Prostate gland (tissue), 2 donors: ENCODE measurements at places on chromosomes 5 and 9. TPM values are rescaled to one million over a fixed set of nuclear protein-coding genes. Genes with fewer than 3 reads are reported as not detected.
A peak's percentile ranks its signal among the peaks of the same experiment; 100 is the strongest.

Gene SH3RF2
- total RNA-seq = 43.9 TPM

Gene SAPCD2
- 7.2 TPM for total RNA-seq

Gene RAB3C
- total RNA-seq = 0.45 TPM

Gene LEAP2
- 0.32 TPM for total RNA-seq

Gene TRIM7
- 6.4 TPM for total RNA-seq

Gene TLX3
- not detected for total RNA-seq

DNA sequence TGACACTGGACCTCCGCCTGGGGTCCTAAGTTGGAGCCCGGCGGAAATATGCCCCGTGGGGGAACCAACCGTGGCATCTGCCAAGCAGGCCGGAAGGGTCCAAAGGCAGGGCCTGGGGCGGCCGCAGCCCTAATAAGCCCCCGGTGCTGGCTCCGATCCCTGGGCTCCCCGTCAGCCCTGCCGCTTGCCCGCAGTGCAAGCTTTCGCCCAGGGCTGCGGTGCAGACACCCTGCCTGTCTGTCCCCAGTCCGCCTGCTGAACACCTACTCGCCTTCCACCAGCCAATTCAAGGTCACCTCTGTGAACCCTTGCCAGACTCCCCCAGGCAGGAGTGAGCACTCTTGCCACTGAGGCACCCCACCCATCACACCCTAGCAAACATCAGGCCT lies 502 bp upstream of the PTGR1 start:
- no peak for DNase-seq
- H3K27ac ChIP-seq = peak overlapping the region; percentile 90
- H3K4me1 ChIP-seq = no peaks in the 10 kb centered on the region
- no peaks in the 10 kb centered on the region for H3K36me3 ChIP-seq
- peak overlapping the region; percentile 74 for H3K4me3 ChIP-seq

- no peaks in the 10 kb centered on the region for H3K27me3 ChIP-seq
- no peak overlapping the region for H3K27ac ChIP-seq
- DNase-seq = peak; percentile 47
- no peaks in the 10 kb centered on the region for H3K4me1 ChIP-seq
- H3K36me3 ChIP-seq = no peaks in the 10 kb centered on the region
These were observed 298.4 kb downstream of the TLE1 start for GRCh38 chr9:81390792-81391456.

- H3K27me3 ChIP-seq = no peaks in the 10 kb centered on the region
- no peak for DNase-seq
- H3K36me3 ChIP-seq = no peaks in the 10 kb centered on the region
These were observed 276.3 kb downstream of the EPB41L4A start for GRCh38 chr5:112142769-112143270.

- H3K27ac ChIP-seq = no peak overlapping the region
- no peaks in the 10 kb centered on the region for H3K36me3 ChIP-seq
- no peak overlapping the region for H3K4me3 ChIP-seq
- no peaks in the 10 kb centered on the region for H3K4me1 ChIP-seq
- no peak for DNase-seq
These were observed 28.2 kb downstream of the CATSPER3 start for GRCh38 chr5:134995850-134996402.

DNA sequence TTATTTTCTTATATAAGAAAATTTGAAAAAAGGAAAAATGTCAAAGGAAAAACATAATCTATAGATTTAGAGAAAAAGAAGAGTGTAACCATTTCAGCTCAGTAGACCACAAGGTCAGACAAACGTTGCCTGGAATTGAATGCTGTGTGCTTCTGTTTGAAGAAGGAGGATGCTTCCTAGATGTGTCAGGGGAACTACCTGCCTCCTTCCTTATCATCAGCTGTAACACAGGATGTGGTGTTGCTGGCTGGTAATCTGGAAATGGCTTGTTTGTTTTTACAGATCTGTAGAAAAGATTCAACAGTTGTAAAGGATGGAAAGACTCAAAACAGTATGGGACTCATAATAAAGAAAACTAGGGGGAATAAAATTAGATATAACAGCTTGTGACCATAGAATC lies 160.7 kb upstream of the MEF2C start:
- no peak for DNase-seq
- no peaks in the 10 kb centered on the region for H3K36me3 ChIP-seq
- H3K4me3 ChIP-seq = no peak overlapping the region
- no peaks in the 10 kb centered on the region for H3K27me3 ChIP-seq

- no peaks in the 10 kb centered on the region for H3K36me3 ChIP-seq
- no peak overlapping the region for H3K27ac ChIP-seq
- DNase-seq = no peak
- H3K27me3 ChIP-seq = no peaks in the 10 kb centered on the region
- H3K4me1 ChIP-seq = no peaks in the 10 kb centered on the region
- H3K4me3 ChIP-seq = no peak overlapping the region
These were observed 69.2 kb upstream of the PALM2AKAP2 start for GRCh38 chr9:109710830-109711229.

- H3K4me1 ChIP-seq = peaks cover 4% of the 10 kb centered on the region
- no peaks in the 10 kb centered on the region for H3K36me3 ChIP-seq
- peak overlapping the region; percentile 25 for H3K27ac ChIP-seq
- no peaks in the 10 kb centered on the region for H3K27me3 ChIP-seq
- DNase-seq = peak; percentile 75
These were observed 8.2 kb upstream of the AGPAT2 start for GRCh38 chr9:136695435-136695895.

- H3K4me3 ChIP-seq = no peak overlapping the region
- H3K27ac ChIP-seq = no peak overlapping the region
- no peaks in the 10 kb centered on the region for H3K4me1 ChIP-seq
These were observed 232.2 kb upstream of the KLF4 start for GRCh38 chr9:107721705-107722245.

DNA sequence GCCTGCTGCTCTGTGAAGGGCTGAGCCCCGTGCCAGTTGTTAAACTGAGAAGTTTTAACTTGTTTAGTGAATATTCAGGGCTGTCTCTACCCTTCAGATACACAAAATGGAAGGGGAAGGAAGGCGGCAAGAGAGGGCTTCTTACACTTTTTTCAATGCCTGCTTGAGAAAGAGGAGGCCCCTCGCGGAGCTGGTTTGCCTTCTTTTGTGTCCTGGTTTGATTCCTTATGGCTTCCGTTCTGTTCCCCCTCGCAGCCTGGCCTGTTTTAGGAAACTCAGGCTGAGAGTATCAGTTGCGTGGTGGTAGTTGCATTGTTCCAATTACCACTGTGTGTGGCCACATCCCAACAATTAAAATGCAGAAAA lies 1.0 kb downstream of the FAM53C start:
- H3K27me3 ChIP-seq = no peaks in the 10 kb centered on the region
- H3K27ac ChIP-seq = peak overlapping the region; percentile 98
- peak overlapping the region; percentile 73 for H3K4me3 ChIP-seq
- H3K4me1 ChIP-seq = peaks cover 5% of the 10 kb centered on the region

DNA sequence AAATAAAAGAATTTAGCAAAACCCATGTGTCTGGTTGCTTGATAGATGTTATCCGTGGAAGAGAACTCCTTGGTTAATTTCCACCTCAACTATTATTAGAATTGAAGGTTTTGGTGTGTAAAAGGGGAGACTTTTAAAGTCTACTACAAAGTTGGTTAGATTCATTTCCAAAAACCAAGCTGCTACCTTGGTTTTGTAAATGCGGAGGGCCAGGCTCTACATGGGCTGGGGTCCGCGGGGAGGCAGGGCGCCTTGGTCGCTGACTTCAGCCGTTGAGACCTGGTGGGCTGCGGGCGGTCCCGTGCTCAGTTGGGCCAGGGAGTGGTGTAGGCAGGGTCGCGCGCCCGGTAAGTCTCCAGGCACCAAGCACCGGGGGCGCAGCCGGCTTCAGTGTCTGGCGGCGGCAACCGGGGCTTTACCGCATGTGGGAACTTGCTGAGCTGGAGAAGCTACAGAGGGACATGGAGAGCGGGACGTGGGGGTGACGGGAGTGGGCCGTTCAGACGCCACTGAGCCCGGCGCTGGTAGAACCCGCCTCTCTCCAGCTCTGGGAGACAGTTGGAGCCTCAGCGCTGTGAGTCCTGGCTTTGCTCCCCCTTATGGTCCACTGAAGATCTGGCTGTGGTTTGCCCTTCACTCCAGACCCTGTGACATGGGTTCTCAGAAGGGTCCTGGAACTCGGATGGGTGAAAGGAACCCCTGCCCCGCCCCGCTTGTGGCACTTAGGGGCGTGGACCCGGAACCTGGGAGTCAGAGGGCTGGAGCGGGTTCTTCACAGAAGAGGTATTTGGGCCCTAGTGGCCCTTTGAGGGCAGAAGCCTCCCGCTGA lies 11.8 kb downstream of the NR2F1 start:
- H3K36me3 ChIP-seq = no peaks in the 10 kb centered on the region
- peaks cover 23% of the 10 kb centered on the region for H3K27me3 ChIP-seq
- peak overlapping the region; percentile 66 for H3K27ac ChIP-seq
- no peak for DNase-seq
- no peak overlapping the region for H3K4me3 ChIP-seq

- DNase-seq = no peak
- no peaks in the 10 kb centered on the region for H3K27me3 ChIP-seq
- no peak overlapping the region for H3K4me3 ChIP-seq
- peaks cover 28% of the 10 kb centered on the region for H3K4me1 ChIP-seq
These were observed 184.9 kb upstream of the IL12B start for GRCh38 chr5:159515197-159515596.

DNA sequence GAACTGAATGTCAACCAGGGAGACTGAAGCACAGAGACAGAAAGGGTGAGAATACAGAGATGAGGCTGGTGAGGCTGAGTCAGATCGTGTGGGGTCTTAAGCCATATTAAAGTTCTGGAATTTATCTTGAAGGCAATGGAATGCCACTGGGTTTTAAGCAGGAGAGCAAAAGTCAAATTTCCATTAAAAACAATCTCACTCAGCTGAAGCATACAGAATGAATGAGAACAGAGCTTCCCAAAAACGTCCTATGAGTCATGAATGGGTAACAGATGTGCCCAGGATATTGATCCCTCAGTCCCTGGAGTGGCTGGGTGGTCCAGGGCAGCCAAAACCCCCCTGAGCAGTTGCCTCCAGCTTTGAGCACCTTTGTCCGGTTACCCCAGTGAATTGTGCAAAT lies 44.9 kb downstream of the PFDN1 start:
- no peak for DNase-seq
- H3K27ac ChIP-seq = no peak overlapping the region
- H3K36me3 ChIP-seq = no peaks in the 10 kb centered on the region
- H3K27me3 ChIP-seq = no peaks in the 10 kb centered on the region
- peaks cover 8% of the 10 kb centered on the region for H3K4me1 ChIP-seq

- H3K4me3 ChIP-seq = peak within 1 kb of the TSS; percentile 57
- H3K27me3 ChIP-seq = no peaks in the 10 kb centered on the region
- no peaks in the 10 kb centered on the region for H3K36me3 ChIP-seq
- DNase-seq = peak; percentile 99
- peaks cover 2% of the 10 kb centered on the region for H3K4me1 ChIP-seq
These were observed at the start of gene RIMOC1 for GRCh38 chr5:41903892-41904799. Gene RIMOC1, plus strand, starts transcription at chr5:41904344. Its CDS starts 24 bp downstream, at chr5:41904368.
